IPS-NIHi11 (cell line): ENCODE measurements at places on chromosomes 6 and 20.

GRCh38 chr6:108408861-108409260, 114.0 kb downstream of the AFG1L start:
- DNase-seq, result no peak

- DNase-seq, result no peak
These were observed 979.7 kb downstream of the TBC1D32 start for GRCh38 chr6:120354452-120355098.

GRCh38 chr20:31707994-31708735, 14.5 kb downstream of the BCL2L1 start:
- DNase-seq, result no peak

- DNase-seq, result peak; percentile 83
These were observed 118.1 kb downstream of the CEBPB start for GRCh38 chr20:50308513-50309279.

DNA sequence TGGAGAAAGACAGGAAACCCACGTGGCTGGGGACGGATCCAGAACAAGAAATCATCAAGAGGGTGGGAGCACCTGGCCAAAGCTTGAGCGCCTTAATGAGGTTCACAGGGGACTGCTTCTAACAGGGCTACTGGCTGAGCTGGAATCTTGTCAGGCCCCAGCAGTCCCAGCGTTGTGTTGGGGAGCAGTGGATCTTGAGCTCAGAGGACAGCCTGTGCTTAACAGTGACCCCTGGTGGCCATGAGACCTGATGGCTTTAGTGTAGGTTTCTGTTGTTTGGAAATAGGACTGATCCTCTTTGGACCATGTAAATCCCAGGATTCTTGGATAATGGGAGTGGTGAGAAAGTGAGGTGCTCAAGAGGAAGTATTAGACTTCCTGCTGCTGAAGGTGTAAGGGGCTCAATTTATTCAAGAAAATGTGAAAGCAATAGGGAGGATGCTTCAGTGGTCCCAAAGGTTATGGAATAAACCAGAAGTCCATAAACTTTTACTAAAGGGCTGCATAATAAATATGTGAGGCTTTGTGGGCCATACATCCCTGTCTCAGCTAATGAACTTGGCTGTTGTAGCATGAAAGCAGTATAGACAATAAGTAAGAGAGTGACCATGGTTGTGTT, 216.2 kb downstream of the NFATC2 start:
- peak; percentile 88 for DNase-seq

DNA sequence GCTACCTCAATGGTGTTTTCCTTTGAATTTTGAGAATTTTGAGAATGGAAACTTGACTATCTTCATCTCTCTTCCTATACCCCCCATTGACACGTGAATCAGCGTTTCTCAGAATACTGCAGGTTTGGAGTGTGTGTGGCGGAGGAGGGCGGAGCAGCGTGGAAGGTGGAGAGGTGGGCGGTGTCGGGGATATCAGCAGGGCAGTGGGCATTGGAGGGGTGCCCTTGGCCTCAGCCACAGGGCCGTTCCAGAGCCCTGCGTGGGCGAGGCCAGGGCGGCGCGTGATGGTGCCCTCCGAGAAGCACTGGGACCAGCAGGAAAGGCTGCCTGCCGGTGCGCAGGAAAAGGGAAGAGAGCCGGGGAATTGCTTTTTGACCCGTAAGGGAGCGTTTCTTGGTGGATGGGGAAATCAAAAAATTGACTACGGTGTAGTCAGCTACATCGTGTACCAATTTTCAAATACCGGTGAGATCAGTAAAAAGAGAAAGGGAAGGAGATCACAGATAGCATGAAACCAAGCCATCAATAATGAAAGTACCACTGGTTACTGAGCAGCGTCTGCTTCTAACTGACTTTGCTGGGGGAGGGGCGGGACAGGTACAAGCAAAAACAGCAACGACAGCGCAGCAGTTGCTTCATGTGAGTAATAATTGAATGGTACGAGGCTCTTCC, 82.7 kb upstream of the DUSP22 start:
- no peak for DNase-seq

DNA sequence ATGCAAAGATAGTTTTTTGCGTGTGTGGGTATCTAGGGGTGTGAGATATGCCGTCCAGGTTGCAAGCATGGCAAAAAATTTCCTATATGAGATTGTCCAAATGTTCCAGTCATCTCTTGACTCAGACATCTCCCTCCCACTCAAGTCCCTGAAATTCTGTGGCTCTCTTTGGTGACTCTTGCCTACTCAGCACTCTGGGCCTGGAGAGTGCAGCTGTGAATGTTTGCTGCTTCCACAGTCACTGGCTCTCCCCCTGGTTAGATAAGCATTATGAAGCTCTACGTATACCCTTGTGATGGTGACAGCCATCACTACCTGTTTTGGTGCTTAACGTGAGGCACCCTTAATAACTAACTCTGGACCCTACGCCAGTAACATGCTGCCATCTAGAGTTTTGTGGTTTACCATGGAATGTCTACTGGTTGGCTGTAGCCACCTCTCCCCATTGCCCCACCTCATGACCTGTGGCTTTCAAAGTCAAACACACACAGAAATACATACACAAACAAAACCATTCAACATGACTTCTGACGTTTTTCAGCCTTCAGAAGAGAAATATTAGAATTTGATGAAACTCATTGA, 621.9 kb upstream of the CITED2 start:
- DNase-seq, result peak; percentile 42

- no peak for DNase-seq
These were observed 40.5 kb downstream of the TGM6 start for GRCh38 chr20:2421247-2421646.

- peak; percentile 55 for DNase-seq
These were observed 76.3 kb downstream of the BTBD3 start for GRCh38 chr20:11993886-11994461.

GRCh38 chr20:53622247-53623133, 28.9 kb upstream of the ZNF217 start:
- no peak for DNase-seq

- no peak for DNase-seq
These were observed 49.8 kb upstream of the ENPP5 start for GRCh38 chr6:46220352-46221221.

DNA sequence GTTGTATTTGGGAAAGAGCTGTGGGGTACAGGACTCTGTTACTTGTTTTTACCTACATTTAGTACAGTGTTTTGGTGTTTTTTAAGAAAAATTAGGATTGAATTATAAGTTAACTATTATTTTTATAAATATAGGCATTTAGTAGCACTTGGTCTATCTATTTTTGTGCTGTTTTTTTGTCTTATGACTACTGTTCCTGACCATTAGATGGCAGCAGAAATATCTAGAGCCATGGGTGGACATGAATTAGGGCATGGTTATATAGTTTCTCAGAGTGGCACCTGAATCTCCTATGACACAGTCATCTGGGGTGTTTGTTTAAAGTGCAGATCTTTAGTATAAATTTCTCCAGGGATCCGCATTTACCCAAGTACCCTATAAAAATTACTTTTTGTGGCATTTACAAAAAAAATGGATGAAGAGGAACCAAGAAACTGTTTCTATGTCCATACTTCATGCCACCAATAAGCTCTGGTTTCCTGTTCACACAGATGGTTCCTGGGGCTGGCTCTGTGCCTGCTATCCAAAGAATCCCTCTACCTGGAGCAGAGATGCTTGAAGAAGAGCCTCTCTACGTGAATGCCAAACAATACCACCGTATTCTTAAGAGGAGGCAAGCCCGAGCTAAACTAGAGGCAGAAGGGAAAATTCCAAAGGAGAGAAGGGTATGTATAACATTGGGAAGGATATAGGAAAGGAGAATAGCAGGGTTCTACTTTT, 19.8 kb downstream of the NFYA start:
- peak; percentile 9 for DNase-seq

DNA sequence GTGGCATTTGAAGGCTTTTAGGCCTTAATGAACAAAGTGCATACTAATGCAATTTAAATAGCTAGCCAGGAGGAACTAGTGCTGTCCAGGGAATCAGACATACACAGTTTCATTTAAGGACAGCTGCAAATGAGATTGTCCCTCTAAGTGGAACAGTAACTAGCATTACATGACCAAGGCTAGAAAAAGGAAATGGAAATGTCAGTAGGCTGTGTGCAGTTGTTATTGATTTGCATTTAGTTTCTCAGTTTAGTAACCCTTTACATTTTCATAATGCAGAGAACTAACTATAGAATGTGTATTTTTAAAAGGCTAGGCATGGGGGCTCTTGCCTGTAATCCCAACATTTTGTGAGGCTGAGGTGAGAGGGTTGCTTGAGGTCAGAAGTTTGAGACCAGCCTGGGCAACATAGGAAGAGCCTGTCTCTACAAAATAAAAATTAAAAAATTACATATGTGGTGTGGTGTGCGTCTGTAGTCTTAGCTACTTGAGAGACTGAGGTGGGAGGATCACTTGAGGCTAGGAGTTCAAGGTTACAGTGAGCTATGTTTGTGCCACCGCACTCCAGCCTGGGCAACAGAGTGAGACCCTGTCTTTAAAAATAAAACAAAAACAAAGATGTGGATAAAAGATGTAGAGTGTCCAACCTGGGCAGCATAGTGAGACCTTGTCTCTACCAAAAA, 468.0 kb downstream of the UTRN start:
- DNase-seq, result no peak

- DNase-seq, result no peak
These were observed 223.7 kb downstream of the ARHGAP18 start for GRCh38 chr6:129486327-129486726.

GRCh38 chr20:39904476-39905112, 784.4 kb downstream of the MAFB start:
- no peak for DNase-seq

- no peak for DNase-seq
These were observed 226.6 kb downstream of the HACE1 start for GRCh38 chr6:104633125-104633524.

DNA sequence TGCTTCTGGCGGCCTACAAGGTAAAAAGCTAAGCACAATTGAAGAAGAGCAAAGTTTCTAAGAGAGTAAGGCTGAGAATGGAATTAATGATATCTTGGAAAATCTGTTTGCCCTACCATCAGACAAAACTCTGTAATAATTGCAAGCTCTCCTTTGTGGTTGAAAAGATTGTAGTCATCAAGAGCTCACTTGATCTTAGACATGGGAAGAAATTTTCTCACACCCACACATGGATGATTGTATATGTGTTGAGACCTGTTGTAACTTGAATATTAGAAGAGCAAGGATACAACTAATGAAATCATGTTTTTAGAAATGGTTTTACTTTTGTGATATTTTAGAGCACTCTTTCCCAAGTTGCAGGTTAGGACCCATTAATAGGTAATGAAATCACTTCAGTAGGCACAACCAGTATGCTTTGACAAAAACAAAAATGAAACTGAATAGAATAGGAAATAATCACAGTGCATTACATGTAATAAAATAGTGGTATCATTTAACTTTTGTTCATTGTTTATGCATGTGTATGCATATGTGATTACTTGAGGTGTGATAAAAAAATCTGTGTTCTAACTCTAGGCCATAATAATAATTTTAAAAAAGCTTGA, 14.0 kb downstream of the DCBLD1 start:
- no peak for DNase-seq

GRCh38 chr6:20447157-20447556, 45.5 kb downstream of the E2F3 start:
- DNase-seq, result no peak

- DNase-seq, result no peak
These were observed 312.6 kb downstream of the CLIC5 start for GRCh38 chr6:45702849-45703739.

- no peak for DNase-seq
These were observed 22.3 kb downstream of the PPP1R16B start for GRCh38 chr20:38827770-38828281.

DNA sequence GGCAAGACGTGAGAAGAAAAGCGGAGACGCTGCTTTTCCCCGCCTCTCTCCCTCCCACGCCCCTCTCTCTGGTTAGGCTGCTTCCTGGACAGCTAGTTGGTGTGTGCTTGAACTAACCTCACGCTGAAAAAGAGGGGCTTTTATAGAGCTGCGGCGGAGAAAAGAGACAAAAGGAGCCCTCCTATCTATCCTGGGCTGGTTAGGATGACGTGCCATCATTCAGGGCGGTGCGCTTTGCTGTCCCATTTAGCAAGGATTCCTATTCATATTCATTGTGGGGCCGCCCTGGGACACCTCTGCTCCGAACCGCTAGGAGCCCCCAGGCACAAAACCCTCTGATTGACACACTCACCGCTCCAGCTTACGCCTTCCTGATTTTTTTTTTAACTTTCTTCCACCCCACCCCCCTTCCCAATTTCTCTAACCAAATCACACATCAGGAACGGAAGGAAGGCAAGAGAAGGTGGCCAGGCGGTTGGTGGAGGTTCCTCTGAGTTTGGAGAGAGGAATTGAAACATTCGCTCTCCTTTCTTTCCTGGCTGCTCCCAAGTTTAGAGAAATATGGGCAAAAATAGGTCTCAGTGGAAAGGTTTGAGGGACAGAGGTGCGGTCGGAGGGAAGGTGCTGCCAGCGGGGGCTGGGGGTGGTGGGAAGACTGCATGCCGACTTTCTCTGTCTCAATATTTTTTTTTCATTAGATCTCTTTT, at the start of gene OLIG3:
Gene OLIG3 (minus strand): TSS at position 114 of the 707 bp plus-strand sequence. CDS start 224 bp downstream, outside the sequence.
- peak; percentile 56 for DNase-seq

DNA sequence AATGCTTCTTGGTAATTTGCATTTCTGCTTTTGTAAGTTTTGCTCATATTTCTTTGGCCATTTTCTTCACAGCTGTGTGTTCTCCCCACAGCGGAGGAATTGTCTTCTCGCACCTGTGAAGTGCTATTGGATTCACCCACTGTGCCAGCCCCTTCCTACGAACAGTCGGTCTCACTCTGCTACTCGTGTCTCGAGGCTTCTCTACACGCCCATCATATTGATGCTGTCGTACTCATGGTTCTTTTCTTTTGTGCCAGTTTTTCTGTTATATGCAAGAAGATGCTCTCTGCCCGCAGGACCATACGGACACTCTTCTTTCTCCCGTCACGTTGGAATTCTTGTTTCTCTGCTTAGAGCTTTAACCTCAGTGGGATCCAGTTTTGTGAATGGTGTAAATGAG, 200.3 kb downstream of the DLL1 start:
- DNase-seq, result no peak

DNA sequence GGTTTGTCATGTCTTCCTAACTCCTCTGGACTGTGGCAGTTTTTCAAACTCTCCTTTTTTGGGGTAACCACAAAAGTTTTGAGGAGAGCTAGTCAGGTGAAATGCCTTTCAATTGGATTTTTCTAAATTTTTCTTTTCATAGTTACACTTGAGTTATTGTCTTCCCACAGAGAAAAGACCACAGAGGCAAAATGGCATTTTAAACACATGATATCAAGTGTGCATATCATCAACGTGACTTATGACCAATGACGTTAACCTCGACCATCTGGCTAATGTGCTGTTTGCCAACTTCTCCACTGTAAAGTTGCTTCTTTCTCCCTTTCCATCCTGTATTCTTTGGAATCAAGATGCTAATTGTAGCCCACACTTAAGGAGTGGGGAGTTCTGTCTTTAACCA, 41.3 kb upstream of the SNAP25 start:
- no peak for DNase-seq

- no peak for DNase-seq
These were observed 38.0 kb downstream of the TGM2 start for GRCh38 chr20:38126932-38127621.

GRCh38 chr6:39402239-39402751, 79.8 kb upstream of the KCNK16 start:
- DNase-seq, result no peak

GRCh38 chr6:117477988-117478852, 4.3 kb upstream of the DCBLD1 start:
- peak; percentile 26 for DNase-seq
